ENCODE measurements at places on chromosomes 3 and 15.

- DNase-seq, result no peak
These were observed 112.5 kb upstream of the BNIP2 start for GRCh38 chr15:59801649-59802048.

- DNase-seq, result no peak
These were observed at the start of gene SLC27A2 for GRCh38 chr15:50181969-50182218. TSS of gene SLC27A2 (plus strand) at chr15:50182196. CDS start at chr15:50182428, 232 bp downstream.

DNA sequence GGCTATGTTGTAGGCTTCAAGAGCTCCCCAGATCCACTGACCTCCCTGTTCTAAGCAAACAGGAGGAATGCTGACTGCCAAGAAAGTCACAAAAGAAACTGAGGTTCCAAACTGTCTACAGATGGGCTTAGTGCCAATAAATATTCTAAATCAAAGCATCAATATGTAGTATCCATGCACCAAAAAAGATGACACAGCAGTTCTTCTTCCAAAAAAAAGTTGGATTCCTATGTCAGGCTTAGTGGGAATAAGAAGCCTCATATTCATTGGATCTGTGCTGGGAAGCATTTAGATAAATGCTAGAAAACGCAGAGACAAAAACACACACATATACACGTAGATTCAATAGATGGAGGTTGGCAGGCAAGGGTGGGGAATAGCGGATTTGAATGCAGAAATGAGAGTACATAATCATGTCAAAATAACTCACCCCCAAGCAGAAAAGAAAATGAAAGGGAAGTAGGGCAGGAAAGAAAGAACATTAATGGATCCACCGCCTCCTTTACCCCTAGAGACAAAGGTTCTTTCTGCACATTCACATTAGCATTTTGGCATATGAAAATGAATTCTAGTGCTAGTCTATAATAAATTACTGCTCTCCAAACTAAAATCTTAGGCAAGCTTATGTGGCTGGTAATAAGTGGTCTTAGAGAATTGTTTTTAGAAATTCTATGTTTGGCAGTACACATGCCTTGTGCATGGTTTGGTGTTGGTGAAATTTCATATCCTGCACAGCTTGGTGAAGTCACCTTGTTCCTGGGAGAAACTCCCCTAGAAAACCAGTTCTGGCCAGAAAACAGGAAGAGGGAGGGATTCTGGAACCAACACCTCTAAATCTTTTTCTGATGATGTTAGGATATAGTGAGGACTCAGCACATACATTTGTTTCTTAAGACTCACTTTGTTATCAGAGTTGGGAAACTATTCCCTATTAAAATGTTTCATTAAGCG lies 283.4 kb downstream of the LSAMP start:
- no peak for DNase-seq

DNA sequence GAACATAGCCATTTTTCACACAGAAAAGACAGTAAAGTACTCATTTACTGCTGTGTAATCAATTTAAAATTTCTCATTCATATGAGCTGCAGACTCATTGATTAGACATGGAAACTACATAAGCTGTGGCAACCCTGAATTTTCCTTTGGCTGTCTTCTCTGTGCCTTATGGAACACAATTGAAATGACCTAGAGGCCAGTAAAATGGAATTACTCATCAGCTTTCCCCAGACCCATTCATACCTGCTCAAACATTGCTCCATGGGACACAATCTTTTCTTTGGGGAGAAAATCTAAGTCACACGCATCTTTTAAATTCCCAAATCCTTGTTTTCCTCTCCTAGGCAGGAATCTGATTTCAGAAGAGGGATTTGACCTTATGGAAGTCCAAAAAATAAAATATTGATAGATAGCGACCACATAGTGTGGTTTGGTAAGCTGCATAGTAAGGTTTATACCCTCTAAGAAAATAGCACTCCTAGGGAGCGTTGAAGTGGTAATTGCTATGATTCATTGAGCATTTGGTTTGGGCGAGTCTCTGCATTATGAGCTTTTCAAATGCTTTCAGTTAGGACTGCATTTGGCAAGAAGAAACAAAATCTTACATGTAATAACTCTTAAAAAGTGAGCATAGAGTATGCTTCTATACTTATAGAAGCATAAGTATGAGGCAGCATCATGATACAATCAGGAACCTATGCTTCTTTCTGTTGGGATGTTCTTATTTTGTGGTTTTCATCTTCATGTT lies 243.4 kb upstream of the GADL1 start:
- no peak for DNase-seq

DNA sequence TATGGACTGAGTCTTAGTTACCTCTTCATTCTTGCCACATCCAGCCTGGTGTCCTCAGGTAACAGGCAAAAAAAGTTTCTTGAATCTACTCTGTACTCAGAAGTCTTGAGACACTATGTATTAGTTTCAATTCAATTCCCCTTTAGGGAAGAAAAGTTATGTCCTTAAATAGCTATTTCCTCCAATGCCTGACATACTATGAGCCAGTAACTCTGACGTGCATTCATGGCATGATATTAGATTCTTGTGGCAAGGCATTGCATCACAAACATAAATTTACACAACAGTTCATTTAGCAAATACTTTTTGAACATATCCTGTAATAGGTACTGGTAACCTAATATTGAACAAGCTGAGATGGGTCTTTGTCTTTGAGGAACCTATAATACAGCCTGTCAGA lies 109.3 kb upstream of the FOXB1 start:
- DNase-seq, result no peak

DNA sequence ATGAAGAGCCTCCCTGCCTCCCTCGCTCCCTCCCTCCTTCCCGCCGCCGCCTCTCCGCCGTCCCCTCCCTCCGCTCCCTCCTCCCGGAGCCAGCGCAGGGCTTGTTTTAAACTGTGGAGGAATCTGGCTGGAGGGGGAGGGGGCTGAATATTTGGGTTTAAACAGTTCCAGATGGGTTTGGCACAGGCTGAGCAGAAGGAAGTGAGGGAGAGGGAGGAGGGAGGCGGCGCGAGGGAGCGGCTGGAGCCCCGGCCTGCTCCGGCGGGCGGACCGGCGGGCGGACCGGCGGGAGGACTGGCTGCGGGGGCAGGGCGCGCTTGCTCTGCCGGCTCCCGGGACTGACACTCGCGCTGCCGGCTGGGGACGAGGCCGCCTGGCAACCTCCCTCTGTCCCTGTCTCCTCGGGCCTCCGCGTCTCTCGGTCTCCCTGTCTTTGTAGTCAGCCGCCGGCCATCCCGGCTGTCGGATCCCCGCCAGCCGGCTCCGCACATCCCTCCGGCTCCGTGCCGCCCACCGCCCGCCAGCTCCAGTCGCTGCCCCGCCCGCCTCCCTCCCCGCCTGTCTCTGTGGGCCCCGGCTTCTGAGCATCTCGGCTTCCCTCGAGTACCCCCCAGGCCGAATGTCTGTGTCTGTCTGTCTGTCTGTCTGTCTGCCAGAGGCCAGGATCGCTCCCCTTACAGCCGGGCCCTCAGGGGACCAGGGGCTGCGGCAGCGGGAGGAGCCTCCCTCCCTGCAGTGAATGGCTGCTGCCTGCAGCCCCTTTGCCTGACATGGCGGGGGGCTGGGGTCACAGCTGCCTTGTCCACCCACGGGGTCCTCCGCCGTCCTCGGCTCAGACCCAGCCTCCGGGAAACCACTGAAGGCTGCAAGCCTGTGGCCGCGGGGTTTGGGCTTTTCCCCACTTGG lies 7.6 kb downstream of the EPHB3 start:
- DNase-seq, result no peak

GRCh38 chr3:97938444-97938843 lies 33.8 kb downstream of the RIOX2 start:
- no peak for DNase-seq

DNA sequence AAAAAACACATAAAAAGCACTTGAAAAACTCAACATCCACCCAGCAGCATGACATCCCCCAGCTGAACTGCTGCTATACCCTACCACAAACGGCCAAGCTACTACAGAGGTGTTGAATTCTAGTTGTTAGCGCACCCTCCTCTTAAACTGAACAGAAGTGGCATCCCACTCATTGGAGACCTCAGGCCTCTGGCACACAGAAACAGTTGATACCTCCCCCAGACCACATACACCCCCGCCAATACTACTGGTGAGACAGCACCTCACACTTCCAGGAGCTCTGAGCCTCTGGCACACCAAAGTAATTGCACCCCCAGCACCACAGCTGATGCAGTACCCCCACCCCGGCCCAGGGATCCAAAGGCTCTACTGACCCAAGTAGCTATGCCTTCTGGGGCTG lies 190.2 kb downstream of the SCAPER start:
- no peak for DNase-seq

DNA sequence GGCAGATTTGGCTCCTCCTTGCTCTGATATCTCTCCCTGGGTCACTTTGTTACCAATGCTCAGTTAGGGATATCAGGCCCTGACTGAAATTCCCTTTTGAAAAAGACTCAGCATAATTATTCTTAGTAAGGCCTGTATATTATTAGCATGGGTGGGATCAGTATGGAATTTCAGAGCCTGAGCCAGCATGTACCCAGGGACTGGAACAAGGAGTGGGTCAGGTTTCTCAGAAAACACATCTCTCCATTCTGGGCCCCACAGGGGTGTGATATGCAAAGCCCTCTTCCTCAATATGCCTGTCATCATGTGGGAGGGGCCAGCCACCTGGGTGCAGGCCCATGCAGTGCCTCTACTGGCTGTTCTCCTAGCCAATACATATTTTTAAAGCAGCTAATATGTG lies 423.2 kb downstream of the EPHB1 start:
- no peak for DNase-seq
